GM23338 (cell line): ENCODE measurements at places on chromosomes 4 and X. TPM values are rescaled to one million over a fixed set of nuclear protein-coding genes. Genes with fewer than 3 reads are reported as not detected.
A peak's percentile ranks its signal among the peaks of the same experiment; 100 is the strongest.

Gene ATP2B3
- total RNA-seq = 0.17 and 0.54 TPM in 2 replicates

Gene ADGRG2
- total RNA-seq = 10.8 and 12.2 TPM in 2 replicates

- DNase-seq = no peak
- no peak overlapping the region for H3K27ac ChIP-seq
- H3K36me3 ChIP-seq = no peaks in the 10 kb centered on the region
- H3K4me3 ChIP-seq = no peak overlapping the region
- H3K27me3 ChIP-seq = no peaks in the 10 kb centered on the region
Observed at GRCh38 chrX:81082649-81083048, 119.1 kb downstream of the HMGN5 start.

Gene SUPT20HL2
- total RNA-seq = not detected in 2 replicates

DNA sequence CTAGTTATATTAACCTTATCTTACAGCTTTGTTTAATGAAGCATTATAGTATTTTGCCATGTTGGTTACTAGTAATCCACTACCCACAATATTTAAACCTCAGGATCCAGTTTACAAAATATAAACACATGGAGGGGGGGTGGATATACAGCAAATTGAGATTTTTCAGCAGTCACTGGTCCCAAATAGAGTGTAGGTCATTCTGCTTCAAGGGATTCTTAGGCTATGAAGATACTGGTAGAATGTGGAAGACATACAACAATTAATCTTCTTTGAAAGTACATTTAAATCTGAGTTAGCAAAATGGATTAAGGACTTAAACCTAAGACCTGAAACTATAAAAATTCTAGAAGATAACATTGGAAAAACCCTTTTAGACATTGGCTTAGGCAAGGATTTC is 569.6 kb downstream of the ZNF674 start:
- DNase-seq = no peak
- no peaks in the 10 kb centered on the region for H3K27me3 ChIP-seq
- H3K4me3 ChIP-seq = no peak overlapping the region
- H3K36me3 ChIP-seq = no peaks in the 10 kb centered on the region
- no peak overlapping the region for H3K27ac ChIP-seq

DNA sequence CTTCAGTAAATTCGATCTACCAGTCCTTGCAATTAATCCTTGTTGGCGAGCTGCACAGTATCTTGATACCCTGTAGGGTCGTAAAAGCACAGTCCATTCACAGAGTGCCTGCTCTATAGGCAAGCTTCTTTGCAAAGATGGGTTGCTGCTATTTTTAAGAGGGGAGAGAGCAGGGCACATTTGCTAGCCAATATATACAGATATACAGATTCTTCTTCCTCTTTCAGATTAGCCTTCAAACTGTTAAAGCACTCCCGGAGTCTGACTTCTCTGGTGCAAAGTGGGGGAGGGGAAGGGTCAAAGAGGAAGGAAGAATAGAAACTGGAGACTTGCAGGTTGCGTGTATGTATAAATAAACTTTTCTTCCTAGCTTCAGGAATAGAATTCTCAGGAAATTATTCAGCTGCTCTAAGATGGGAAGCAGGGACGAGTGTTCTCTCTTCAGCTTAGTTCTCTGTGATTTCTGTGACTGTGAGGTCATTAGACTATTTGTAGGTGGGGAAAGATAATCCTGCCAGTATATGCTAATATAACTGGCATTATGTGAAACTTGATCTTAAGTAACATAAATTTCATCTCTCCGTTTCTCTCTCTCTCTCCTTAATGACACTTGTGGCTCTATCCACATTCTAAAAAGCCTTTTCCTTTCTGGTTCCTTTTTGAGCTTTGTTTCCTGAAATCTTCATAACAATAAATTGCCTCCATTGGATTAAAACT is at the start of gene CYSLTR1:
Gene CYSLTR1, minus strand, starts transcription at position 242 of the 717 bp plus-strand sequence. CDS start 53,865 bp downstream, outside the sequence.
- H3K27ac ChIP-seq = no peak within 1 kb of the TSS
- H3K4me1 ChIP-seq = peaks cover 16% of the 10 kb centered on the region; the same call in 1 of the 2 replicates
- H3K36me3 ChIP-seq = no peaks in the 10 kb centered on the region
- DNase-seq = peak; percentile 3
- no peaks in the 10 kb centered on the region for H3K27me3 ChIP-seq

- no peaks in the 10 kb centered on the region for H3K4me1 ChIP-seq
- H3K36me3 ChIP-seq = no peaks in the 10 kb centered on the region
- H3K4me3 ChIP-seq = no peak overlapping the region
- H3K27me3 ChIP-seq = no peaks in the 10 kb centered on the region
Observed at GRCh38 chr4:5980436-5981155, 37.6 kb downstream of the C4orf50 start.

GRCh38 chr4:128590034-128590740 is 219.3 kb upstream of the JADE1 start:
- peaks cover 7% of the 10 kb centered on the region; the same call in 1 of the 2 replicates for H3K36me3 ChIP-seq
- DNase-seq = no peak
- H3K4me1 ChIP-seq = 0 out of 2 replicates have a peak, but pooled peaks cover 6% of the 10 kb centered on the region
- H3K27me3 ChIP-seq = no peaks in the 10 kb centered on the region
- H3K4me3 ChIP-seq = no peak overlapping the region
- H3K27ac ChIP-seq = no peak overlapping the region

DNA sequence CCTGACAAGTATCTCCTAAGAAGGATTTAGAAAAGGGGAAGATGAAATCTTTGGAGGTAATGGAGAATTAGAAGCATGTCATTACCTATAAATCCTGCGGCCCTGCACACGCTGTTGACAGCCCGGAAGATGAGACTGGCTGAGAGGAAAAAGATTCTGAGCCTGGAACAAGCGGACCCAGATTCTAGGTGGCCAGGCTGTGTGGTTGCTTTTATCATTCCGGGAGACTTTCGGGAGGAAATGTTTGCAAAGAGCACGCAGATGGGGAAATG is 5.8 kb upstream of the PPP2R3B start:
- no peak for DNase-seq
- H3K27ac ChIP-seq = no peak overlapping the region
- no peak overlapping the region for H3K4me3 ChIP-seq
- H3K36me3 ChIP-seq = no peaks in the 10 kb centered on the region
- no peaks in the 10 kb centered on the region for H3K27me3 ChIP-seq
- H3K4me1 ChIP-seq = peaks cover 4% of the 10 kb centered on the region; the same call in 1 of the 2 replicates
